ENCODE measurements at places on chromosomes 5 and 9. TPM values are rescaled to one million over a fixed set of nuclear protein-coding genes. Genes with fewer than 3 reads are reported as not detected.

GRCh38 chr5:132462856-132463745 is 27.5 kb downstream of the IRF1 start:
- no peak for DNase-seq

DNA sequence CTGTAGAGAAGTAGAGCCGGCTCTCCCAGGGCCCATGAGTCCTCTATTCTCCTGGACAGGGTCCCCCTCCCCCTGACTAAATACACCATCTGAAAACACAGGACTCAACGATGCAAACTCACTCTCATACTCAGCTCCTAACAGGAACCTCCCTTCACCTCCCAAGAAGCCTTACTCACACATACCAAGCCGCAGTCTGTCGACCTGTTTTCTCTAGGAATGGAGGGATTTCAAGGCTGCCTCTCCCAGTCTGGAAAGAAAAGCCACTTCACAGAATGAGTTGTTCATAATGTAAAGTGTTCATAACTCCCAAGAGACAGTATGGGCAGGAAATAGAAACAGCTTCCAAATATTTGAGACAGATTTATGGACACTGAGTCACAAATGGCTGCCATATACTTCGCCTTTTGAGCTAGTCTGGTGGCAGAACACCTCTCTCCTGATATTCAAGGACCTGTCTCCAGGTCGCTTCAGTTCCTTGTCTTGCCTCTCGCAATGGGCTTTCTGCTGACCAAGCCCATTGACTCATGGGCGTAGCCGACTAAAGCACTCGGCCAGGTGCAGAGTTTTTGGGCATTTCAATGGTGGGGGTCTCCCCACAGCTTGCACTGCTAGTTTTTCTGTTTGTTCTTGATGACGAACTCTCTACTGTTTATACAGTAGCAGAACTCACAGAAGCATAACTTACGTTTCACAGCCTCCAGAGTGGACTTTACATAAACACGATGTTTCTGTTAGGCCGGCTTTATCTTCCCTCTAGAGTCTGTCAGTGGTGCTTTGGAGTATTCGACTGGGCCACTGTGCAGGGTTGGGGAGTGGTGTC is 25.0 kb upstream of the IL17B start:
- DNase-seq = no peak

GRCh38 chr5:51860532-51861018 is 477.3 kb downstream of the ISL1 start:
- no peak for DNase-seq

DNA sequence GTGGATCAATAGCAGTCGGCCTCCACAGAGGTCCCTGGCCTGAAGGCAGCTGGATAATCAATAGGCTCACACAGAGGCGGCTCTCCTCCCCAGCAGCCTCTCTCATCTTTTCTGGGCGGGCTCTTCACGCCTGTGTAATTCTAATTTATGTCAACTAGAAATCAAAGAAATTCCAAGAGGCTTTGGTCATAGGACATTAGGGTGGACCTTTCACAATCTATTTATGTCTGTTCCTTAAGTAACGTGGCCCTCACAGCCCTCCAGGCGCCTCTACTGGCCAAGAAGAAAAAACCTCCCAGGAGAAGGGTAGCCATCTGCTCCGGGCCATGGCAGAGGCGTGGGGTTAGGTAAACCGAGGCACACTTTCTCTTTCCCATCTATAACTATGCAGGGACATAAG is 205.1 kb upstream of the EFNA5 start:
- no peak for DNase-seq

DNA sequence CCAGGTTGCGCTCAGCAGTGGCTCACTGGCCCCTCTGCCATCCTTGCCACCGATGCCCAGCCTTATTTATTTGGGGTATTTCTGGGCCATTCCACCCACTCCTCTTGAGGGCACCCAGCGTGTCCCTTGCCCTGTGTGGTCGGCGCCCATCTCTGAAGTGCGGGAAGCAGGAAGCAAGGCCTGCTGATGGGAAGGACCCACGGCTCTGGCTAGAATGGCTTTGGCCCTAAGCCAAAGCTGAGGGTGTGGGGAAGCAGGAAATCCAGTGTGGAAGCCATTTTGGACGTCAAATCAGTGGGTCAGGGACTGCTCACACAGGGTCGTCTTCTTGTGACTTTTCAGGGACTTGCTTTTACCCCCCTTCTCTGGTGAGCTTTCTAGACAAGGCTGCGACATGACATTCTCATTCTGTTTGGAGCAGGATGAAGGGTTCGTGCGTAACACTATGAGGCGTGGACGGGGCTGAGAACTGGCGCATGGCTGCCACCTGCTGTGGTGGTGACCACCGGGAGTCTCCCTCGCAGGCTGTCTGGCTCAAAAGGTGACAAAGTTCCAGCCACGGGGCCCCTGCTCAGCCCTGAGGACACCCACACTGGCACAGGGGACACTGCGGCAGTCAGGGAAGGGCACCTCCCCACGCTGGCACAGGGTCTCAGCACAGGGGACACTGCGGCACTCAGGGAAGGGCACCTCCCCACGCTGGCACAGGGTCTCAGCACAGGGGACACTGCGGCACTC is 50.7 kb upstream of the NKD2 start:
- DNase-seq = peak; percentile 62

- DNase-seq = no peak
Measured at GRCh38 chr5:67462147-67462546, 265.5 kb upstream of the CD180 start.

DNA sequence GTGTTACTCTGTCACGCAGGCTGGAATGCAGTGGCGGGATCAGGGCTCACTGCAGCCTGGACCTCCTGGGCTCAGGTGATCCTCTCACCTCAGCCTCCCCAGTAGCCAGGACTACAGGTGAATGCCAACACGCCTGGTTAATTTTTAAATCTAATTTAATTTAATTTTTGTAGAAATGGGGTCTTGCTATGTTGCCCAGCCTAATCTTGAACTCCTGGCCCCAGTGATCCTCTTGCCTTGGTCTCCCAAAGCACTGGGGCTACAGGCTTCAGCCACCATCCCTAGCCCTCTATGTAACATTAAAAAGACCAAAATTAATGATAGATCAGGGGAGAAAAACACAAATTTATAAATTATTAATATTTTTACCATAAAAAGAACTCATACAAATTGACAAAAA is 11.3 kb upstream of the UBAP2 start:
- no peak for DNase-seq

DNA sequence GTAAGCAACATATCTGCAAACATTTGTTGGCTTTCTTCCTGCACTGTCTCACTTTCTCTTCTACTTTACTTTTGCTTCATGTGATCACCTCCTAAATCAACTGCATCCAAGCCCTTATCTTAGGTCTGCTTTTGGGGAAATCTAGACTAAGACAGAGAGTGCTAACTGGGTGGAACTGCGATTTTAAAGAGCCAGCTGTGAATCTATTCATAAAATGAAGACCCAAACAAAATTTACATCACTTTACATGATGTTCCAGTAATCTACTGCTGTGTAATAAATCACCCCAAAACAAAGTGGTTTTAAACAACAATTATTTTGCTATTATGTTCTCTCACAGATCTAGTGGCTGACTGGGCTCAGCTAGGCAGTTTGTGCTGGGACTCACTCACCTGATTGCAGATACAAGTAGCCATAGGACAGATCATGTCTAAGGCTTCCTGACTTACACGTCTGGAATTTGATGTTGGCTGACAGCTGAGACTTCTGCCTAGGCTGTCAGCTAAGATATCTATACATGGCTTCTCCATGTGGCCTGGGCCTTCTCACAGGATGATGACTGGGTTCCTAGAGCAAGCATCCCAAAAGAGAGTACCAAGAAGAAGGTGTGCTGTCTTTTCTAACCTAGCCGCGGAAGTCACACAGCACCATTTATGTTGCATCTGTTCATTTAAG is 145.1 kb upstream of the TBCA start:
- DNase-seq = no peak

GRCh38 chr9:84061613-84062193 is 81.1 kb downstream of the RMI1 start:
- no peak for DNase-seq

The DOCK2 gene
- total RNA-seq = 220 TPM

The CARTPT gene
- not detected for total RNA-seq
